T47D (cell line): ENCODE measurements at places on chromosomes 12 and 14.
A peak's percentile ranks its signal among the peaks of the same experiment; 100 is the strongest.

- DNase-seq = no peak
These were observed 25.1 kb downstream of the GPR65 start for GRCh38 chr14:88030079-88030478.

GRCh38 chr14:54857830-54858269 is 44.8 kb downstream of the GCH1 start:
- DNase-seq = no peak

DNA sequence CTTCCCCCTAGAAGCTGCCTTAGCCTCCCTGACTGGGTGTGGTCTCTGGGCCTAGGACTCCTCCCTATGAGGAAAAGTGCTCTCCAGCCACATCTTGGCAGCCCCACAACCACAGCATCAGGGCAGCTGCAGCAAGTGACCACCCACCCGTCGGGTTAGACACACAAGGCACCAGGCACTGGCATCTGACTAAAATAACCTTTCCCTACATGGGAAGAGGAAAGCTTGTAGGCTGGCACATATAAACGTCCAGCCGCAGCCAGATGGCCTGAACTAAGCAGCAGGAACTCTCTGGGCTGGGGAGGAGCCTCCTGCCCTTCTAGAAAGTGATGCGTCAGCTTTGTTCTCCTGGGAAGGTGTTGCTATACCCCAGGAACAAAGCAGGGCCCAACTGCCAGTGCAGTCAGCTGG is 328.7 kb downstream of the DPF3 start:
- DNase-seq = no peak

- no peak for DNase-seq
These were observed 1093.4 kb upstream of the FLRT2 start for GRCh38 chr14:84436528-84436927.

DNA sequence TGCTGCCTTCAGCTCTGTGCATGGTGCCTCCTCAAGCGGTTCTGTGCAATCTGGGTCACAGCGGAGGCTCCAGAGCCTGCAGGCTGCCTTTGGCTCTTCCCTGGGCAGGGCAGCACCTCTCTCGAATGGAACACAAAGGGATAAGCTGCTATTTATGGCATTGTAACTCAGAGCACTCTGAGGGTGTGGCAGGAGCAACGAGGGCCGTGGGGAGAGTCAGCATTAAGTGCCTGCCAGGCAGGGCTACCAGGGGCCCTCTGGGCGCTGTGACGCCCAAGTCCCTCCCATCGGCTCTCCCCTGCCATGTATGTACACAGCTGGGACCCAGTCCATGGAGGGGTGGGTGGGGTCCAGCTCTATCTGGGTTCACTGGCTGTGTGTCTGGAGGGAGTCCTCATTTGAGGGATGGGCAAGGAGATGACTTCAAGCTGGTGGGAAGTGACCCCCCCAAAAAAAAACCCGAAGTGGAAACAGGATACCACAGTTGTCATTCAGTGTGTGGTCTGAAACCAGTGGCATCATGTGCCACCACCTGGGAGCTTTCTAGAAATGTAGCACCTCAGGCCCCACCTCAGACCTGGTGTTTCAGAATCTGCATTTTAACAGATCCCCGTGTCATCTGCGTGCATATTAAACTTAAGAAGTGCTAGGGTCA is 44.0 kb upstream of the OAS1 start:
- DNase-seq = no peak

- no peak for DNase-seq
These were observed 12.3 kb downstream of the FIGNL2 start for GRCh38 chr12:51836041-51836826.

DNA sequence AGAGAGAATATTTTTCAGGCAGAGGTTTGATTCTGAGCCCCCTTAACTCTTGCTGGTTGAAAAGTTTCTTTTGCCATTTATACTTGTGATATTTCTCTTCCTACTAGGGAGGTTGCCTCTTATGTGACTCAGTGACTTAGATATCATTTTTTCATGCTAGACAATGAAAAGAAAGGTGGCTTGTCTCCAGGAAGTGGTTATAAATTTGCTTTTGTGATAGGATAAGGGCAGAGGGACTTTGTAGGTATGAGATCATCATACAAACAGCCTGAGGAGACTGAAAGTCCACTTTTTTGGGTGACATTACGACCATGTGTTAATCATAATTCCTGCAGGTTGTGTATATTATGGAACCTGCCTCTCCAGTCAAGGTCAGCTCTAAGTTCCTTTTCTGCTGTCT is 35.8 kb downstream of the ACSM4 start:
- no peak for DNase-seq

DNA sequence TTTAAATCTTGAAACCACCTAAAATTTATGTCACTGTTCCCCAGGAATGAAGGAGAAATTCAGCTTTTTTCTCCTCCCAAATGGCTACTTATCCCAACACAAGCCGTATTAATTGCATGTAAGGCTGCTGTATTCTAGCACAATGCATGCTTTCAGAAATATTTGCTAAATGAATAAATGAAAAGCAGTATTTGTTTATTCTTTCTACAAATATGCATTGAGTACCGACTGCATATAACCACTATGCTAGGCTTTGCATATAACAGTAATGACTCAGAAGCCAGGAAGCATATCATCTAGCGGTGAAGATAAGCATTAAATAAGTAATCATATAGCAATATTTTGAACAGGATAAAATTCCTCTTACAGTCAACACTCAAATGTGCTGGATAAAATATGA is 5.7 kb upstream of the LRR1 start:
- no peak for DNase-seq

DNA sequence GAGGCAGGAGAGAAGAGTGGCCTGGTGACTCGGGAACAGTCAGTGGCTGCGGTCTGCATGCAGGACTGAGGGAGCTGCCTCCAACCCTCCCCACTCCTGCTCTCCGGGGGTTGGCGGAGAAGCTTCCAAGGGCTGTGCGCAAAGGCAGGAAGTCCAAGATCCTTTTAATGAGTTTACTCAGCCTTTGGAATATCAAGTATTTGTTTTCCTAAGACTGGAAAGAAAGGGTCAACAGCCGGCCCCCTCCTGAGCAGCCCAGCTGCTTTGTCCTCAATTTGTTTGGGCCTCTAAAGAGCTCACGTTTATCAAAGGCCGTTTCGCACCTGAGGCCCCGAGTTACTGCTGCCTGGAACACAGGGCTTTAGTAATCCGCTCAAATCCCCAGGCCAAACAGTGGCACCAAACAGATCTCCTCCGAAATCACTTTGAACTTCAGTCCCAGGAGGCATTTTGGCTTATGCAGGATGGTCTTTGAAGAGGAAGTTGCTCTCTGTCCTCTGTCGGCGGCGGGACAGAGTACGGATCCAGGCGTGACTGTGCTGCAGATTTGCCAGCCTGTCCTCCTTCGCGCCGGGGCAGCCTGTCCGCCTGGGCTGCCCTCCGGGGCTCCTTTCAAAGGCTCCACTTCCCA is 117.2 kb upstream of the FZD10 start:
- DNase-seq = no peak

DNA sequence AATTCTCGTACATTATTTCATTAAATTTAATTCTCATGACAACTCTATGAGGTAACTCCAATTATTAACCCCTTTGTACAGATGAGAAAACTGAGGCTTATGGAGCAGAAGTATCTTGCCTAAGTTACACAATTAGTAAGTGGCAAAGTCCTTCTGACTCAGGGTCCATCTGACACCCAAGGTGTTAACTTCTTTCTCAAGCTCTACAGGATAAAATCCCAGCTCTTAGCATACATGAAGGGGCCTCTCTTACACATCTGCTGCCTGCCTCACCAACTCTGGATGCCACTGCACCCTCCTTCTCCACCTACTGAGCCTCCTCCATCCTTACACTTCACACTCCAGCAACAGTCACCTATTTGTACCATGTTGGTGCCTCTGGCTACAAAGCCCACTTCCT is 4.3 kb upstream of the KRT72 start:
- no peak for DNase-seq

- no peak for DNase-seq
These were observed 78.7 kb downstream of the PRICKLE1 start for GRCh38 chr12:42510823-42511222.

GRCh38 chr14:80988192-80988591 is 32.8 kb downstream of the TSHR start:
- DNase-seq = no peak

DNA sequence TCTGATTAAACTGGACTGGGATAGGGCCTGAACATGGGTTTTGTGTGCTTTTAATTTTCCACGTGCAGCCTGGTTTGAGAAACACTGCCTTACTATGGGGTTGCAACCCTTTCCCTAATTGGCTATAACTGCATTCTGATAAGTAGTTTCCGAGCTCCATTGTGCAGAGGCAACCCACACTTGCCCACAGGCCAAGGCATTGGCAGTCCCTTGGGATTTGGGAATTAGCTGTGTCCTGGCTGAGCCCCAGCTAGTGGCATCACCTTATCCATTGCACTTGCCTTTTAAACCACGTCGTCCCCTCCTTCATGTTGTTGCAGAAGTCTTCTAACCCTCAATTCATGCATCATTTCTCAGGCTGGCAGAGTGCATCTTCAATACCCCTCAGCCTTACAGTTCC is 10.2 kb downstream of the VCPKMT start:
- no peak for DNase-seq

- DNase-seq = peak; percentile 76
These were observed 31.3 kb downstream of the MIA2 start for GRCh38 chr14:39265033-39265432.

DNA sequence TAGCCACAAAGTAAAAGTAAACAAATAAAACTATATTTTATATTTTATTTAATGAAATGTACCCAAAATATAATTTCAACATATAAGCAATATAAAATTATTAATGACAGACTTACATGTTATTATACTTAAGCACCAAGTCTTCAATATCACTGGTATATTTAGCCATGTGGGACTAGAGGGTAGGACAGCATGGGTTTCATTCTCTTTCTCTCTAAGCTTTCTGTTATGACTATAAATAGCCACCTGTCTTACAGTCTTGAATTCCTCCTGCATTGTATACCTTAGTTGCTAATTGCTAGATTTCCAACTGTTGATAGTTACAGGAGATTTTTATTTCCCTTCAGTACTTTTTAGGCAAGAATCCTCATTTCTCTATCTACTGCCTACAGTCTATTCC is 63.1 kb upstream of the LIN7A start:
- DNase-seq = no peak

- DNase-seq = no peak
These were observed 19.5 kb downstream of the GPR68 start for GRCh38 chr14:91225025-91225424.

DNA sequence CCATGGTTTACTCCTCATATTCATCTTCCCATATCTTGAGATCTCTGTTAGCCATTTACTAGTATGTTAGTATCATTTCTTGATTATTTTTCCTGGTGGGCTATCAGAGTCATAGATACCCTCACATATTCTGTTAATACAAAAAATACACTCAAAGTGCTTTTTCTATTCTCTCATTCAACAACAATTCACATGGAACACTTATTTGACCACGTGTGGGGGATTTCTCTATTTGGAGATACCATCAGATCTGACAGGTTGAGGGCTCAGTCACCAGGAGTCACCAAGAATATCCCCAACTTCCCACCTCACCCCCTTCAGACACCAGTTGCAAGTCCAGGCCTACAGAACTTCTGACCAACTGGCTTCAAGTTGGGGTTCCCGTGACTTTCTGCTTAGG is 51.9 kb upstream of the A2ML1 start:
- no peak for DNase-seq

DNA sequence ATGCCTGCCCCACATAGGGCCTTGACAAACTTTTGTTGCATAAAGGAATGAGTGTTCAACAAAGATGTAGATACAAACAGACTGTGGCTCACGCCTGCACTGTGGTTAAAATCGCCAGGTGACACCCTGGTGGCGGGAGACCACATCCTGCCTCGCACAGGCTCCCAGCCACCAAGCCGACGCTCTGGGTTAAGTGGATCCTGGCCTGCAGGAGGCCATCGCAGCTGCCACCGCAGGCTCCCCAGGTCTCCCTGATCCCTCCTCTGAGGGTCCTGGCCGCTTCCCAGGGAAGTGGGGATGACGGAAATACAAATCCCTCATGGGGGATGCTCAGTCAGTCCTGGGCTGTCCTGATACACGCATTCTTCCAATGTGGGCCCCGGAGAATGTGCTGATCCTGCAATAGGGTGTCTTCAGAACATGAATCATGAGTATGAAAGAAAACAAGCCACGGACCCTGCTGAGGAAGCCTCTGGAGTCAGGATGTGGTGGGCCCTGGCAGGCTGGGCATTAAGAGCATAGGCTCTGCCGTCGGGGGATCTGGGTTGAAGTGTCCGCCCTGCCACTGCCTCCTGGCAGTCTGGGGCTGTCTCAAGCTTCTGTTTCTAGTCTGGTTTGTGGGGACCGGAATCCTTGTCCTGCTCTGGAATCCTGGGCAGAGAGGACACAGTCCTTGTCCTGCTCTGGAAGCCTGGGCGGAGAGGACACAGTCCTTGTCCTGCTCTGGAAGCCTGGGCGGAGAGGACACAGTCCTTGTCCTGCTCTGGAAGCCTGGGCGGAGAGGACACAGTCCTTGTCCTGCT is 53.5 kb upstream of the BEGAIN start:
- DNase-seq = no peak

GRCh38 chr12:121974026-121974985 is 47.4 kb upstream of the BCL7A start:
- no peak for DNase-seq

GRCh38 chr14:22977684-22978486 is 4.5 kb downstream of the AJUBA start:
- DNase-seq = peak; percentile 60

DNA sequence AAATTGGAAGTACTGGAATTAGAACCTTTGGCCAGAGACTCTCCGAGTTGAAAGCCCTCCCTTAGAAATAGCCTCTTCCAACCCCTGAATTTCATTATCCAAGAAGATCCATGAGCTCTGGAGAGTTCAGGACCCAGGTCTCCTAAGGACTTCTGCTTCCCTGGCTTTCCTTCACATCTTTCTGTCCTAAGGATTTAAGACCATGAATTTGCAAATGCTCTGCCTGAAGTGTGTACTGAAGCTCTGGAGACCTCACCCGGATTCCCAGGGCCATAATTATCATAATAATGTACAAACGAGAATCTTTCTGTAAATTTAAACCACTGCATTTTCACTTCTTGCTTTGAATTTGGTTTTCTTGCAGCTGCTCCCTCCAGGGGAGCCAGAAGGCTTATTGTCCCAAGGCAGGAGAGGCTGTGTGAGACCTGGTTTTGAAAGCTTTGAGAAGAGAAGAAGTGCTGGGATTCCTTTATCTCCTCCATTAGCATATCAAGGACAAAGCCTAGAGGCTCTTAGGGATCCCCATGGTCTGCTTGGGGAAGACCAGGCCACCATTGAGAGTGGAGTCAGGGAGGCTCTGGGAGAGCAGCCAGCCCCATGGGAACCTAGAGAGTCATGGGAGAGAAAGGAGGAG is 41.1 kb downstream of the GLRX5 start:
- no peak for DNase-seq

- DNase-seq = no peak
These were observed 3.7 kb upstream of the FERMT2 start for GRCh38 chr14:52954346-52955214.

DNA sequence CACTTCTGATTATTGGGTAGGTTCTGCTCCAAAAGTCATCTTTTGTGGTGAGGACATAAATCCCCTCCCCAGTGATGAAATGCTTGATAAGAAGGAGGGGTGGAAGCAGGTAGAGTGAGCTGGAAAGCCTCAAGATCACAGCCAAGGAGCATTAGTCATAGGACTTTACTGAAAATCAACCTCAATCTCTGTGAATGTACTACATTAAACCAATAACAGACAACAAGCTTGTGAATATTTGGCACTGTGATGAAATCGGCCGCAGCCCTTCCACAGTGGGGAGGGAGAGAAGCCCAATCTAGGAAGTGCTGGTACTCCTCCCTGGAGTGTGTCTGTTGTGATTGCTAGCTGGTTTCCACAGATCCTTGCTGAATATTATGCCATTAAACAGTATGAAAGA is 41.2 kb upstream of the PTCSC3 start:
- no peak for DNase-seq

- no peak for DNase-seq
These were observed 396.7 kb upstream of the PDE3A start for GRCh38 chr12:19971361-19972280.
